ENCODE measurements at places on chromosomes 13 and 19. TPM values are rescaled to one million over a fixed set of nuclear protein-coding genes. Genes with fewer than 3 reads are reported as not detected.

TTC9B gene
- total RNA-seq = not detected

GRCh38 chr13:74061926-74062595, 72.1 kb downstream of the KLF12 start:
- no peak overlapping the region for H3K27ac ChIP-seq
- no peak for DNase-seq
- H3K4me3 ChIP-seq = no peak overlapping the region
- H3K4me1 ChIP-seq = peaks cover 3% of the 10 kb centered on the region
- no peaks in the 10 kb centered on the region for H3K36me3 ChIP-seq

GAPDHS gene
- not detected for total RNA-seq

GFY gene
- total RNA-seq = not detected

PTGER1 gene
- 0.59 TPM for total RNA-seq

GRCh38 chr13:113143466-113144254, 14.8 kb upstream of the PROZ start:
- H3K4me3 ChIP-seq = no peak overlapping the region
- no peaks in the 10 kb centered on the region for H3K27me3 ChIP-seq
- H3K27ac ChIP-seq = no peak overlapping the region
- no peaks in the 10 kb centered on the region for H3K4me1 ChIP-seq
- H3K36me3 ChIP-seq = no peaks in the 10 kb centered on the region
- no peak for DNase-seq

MKNK2 gene
- total RNA-seq = 397 TPM

DNA sequence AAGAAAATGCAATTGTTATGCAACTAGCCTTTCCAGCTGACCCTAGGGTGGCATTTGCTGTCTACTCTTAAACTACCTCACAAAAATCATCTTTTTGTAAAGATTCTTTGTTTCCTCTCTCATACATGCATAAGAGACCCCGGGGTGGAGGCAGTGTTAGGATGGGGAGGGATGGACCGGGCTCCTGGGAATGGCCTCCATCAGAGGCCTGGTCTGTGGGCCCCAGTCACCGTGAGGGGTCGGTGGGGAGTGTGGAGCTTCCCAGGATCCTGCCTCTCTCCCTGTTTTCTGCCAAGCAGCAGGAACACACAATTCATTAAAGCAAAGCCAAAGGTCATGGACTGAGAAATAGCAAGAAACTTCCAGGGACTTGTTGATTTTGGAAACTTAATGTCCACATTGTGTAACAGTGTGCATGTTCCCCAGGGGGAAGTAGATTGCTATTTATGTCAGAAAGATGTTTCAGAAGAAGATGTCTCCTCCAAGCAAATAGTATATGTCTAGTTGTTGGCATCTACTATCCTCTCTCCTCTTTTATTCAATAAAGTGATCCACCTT, 241.4 kb downstream of the ENOX1 start:
- DNase-seq = peak; percentile 3
- no peaks in the 10 kb centered on the region for H3K27me3 ChIP-seq
- no peaks in the 10 kb centered on the region for H3K4me1 ChIP-seq
- no peak overlapping the region for H3K4me3 ChIP-seq
- H3K27ac ChIP-seq = no peak overlapping the region

DNA sequence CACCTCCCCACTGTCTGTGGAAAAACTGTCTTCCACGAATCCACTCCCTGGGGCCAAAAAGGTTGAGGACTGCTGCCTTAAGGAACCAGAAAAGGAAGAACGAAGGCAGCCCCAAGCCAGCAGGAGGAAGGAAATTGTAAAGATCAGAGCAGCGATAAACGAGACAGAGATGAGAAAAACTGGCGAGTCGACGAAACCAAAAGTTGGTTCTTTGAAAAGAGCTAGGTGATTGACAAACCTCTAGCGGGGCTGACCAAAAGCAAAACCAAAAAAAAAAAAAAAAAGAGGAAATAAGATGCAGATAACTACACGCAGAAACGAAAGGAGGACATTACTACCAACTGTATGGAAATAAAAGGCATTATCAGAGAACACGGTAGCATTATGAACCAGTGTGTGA, 76.9 kb downstream of the GADD45B start:
- peak overlapping the region; percentile 3 for H3K4me3 ChIP-seq
- no peaks in the 10 kb centered on the region for H3K36me3 ChIP-seq
- no peak for DNase-seq
- H3K27ac ChIP-seq = peak overlapping the region; percentile 64

CCDC70 gene
- not detected for total RNA-seq

DNA sequence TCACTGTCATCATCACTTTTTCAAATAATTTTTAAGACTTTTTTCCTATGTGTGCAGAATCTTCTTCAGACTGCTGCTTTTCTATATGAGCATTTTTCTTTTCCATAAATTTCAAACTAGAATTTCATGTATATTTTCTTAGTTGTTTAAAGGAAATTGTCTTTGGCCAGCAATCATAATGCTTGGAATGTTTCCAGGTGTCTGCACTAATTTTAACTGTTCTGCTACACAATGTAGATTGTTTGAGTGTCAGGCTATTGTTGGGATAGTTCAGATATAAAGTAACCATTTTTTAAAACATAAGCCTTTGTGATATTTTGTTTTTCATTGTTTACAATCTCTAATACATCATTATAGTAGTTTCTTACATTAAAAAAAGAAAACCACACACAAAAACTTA, 1418.5 kb downstream of the EFNB2 start:
- no peaks in the 10 kb centered on the region for H3K27me3 ChIP-seq
- H3K36me3 ChIP-seq = no peaks in the 10 kb centered on the region
- no peaks in the 10 kb centered on the region for H3K4me1 ChIP-seq
- no peak for DNase-seq

DNA sequence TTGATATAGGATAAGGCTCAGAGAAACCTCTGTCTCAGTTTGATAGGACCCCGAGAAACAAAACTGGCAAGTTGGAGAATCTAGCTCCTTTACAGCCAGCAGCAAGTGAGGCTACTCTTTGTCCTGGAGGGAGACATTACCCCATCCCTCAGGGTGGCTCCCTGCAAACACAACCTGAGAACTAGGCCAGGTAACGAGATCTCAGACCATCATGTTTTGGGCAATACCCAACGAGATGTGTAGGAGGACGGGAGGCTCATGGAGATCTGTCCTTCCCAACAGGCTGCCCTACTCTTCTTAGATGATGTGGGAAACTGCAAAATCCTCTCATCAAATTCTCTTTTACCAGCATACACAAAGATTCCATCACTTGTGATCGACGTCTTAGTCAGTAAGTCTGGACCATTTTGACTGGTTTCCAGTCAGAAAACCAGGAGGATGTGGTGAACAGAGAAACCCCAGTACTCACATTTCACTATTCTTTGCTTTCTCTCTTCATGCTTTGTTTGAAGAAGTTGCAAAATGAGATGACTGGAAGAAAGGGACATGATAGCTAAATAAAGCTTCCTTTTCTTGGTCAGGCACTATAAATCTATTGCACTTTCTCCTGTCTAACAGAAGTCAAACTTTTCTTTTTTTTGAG, 6.0 kb upstream of the CTU1 start:
- no peaks in the 10 kb centered on the region for H3K36me3 ChIP-seq
- no peaks in the 10 kb centered on the region for H3K4me1 ChIP-seq
- no peak overlapping the region for H3K4me3 ChIP-seq
- no peak for DNase-seq
- H3K27ac ChIP-seq = peak overlapping the region; percentile 16

OR10H1 gene
- not detected for total RNA-seq

CCDC124 gene
- 64.8 TPM for total RNA-seq

GRCh38 chr19:35336166-35336955, 7.4 kb downstream of the CD22 start:
- no peak for DNase-seq
- no peak overlapping the region for H3K27ac ChIP-seq
- H3K4me1 ChIP-seq = no peaks in the 10 kb centered on the region
- H3K4me3 ChIP-seq = no peak overlapping the region
- H3K27me3 ChIP-seq = no peaks in the 10 kb centered on the region

DNA sequence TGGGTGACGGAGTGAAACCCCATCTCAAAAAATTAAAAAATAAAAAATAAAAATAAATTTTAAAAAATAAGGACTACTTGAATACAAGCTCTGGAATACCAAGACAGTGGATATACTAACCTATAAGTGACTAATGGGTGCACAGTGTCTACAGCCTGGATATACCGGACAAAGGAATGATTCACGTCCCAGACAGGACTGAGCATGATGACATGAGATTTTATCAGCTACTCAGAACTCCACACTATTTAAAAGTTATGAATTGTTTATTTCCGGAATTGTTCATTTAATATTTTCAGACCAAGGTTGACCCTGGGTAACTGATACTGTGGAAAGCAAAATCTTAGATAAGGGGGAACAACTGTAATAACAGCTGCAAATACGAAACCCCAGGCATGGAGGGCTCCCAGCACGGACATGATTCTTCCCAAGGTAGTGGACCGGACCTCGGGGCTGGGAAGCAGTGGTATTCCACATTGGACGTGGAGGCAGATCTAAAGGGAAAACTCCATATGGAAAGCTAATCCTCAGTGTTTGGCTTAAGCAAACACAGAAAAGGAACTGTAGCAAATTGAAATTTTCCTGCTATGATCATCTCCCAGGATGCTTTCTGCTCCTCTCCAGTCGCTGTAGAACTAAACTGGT, 102.6 kb upstream of the TSHZ3 start:
- no peaks in the 10 kb centered on the region for H3K36me3 ChIP-seq
- no peak overlapping the region for H3K4me3 ChIP-seq
- H3K27me3 ChIP-seq = no peaks in the 10 kb centered on the region
- DNase-seq = no peak

GRCh38 chr13:34344816-34345215, 526.9 kb downstream of the RFC3 start:
- H3K4me1 ChIP-seq = no peaks in the 10 kb centered on the region
- H3K36me3 ChIP-seq = no peaks in the 10 kb centered on the region
- no peak overlapping the region for H3K4me3 ChIP-seq
- DNase-seq = no peak

Measured in upper lobe of left lung (tissue), 6 donors.